Endothelial cell of umbilical vein (primary cell): ENCODE measurements at places on chromosomes 6 and 20. TPM values are rescaled to one million over a fixed set of nuclear protein-coding genes. Genes with fewer than 3 reads are reported as not detected.

GRCh38 chr20:49237531-49237930 lies 18.3 kb downstream of the DDX27 start:
- H3K27me3 ChIP-seq = no peaks in the 10 kb centered on the region
- H3K4me3 ChIP-seq = no peak overlapping the region
- peaks cover 42% of the 10 kb centered on the region for H3K36me3 ChIP-seq

GRCh38 chr20:10443936-10444335 lies 8.8 kb downstream of the SLX4IP start:
- H3K27ac ChIP-seq = no peak overlapping the region
- no peaks in the 10 kb centered on the region for H3K36me3 ChIP-seq
- no peaks in the 10 kb centered on the region for H3K27me3 ChIP-seq
- no peaks in the 10 kb centered on the region for H3K4me1 ChIP-seq

DNA sequence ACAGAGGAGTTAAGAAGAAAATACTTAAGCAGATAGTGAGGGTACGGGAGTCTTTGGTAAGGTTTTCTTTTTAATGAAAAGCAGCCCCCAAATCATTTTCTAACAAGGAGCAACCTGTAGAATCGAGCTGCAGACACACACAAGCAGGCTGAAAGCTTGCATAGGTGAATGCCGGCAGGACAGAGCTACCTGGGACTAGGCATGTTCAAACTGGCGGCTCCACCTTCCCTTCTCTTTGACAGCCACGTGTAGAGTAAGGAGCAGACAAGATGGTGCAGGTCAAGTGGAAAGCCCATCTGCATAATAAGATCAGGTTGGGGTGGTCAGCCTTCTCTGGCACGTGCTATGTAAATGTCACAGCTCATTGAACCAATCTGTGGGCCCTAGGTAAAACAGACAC lies 1292.4 kb downstream of the EPHA7 start:
- H3K36me3 ChIP-seq = no peaks in the 10 kb centered on the region
- H3K4me3 ChIP-seq = no peak overlapping the region
- no peaks in the 10 kb centered on the region for H3K27me3 ChIP-seq
- H3K27ac ChIP-seq = no peak overlapping the region

- no peak for DNase-seq
- H3K36me3 ChIP-seq = no peaks in the 10 kb centered on the region
- no peak overlapping the region for H3K4me3 ChIP-seq
- no peaks in the 10 kb centered on the region for H3K27me3 ChIP-seq
These were observed 35.0 kb upstream of the ENTPD6 start for GRCh38 chr20:25160467-25160866.

DNA sequence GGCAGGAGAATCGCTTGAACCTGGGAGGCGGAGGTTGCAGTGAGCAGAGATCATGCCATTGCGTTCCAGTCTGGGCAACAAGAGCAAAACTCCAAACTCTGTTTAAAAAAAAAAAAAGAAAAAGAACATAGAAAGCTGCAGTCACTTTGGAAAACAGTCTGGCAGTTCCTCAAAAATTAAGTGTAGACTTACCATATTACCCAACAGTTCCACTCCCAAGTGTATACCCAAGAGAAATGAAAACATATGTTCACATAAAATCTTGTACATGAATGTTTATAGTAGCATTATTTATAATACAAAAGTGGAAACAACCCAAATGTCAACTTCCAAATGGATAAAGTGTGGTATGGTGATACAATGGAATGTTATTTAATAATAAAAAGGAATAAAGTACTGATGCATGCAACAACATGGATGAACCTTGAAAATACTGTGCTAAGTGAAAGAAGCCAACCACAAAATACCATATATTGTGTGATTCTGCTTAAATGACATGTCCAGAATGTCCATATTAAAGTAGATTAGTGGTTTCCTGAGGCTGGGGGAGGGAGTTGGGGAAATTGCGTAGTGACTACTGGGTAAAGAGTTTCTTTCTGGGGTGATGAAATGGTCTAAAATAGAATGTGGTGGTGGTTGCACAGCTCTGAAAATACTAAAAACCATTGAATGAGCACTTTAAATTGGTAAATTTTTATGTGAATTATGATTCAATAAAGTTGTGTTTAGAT lies 62.9 kb downstream of the SUN5 start:
- no peak for DNase-seq
- H3K4me1 ChIP-seq = no peaks in the 10 kb centered on the region
- no peak overlapping the region for H3K27ac ChIP-seq
- peaks cover 8% of the 10 kb centered on the region for H3K27me3 ChIP-seq

Gene IL17A
- polyA plus RNA-seq = not detected in 2 replicates

Gene WFDC2
- 0.22 TPM in 1 of 2 replicates, not detected in the other for polyA plus RNA-seq

DNA sequence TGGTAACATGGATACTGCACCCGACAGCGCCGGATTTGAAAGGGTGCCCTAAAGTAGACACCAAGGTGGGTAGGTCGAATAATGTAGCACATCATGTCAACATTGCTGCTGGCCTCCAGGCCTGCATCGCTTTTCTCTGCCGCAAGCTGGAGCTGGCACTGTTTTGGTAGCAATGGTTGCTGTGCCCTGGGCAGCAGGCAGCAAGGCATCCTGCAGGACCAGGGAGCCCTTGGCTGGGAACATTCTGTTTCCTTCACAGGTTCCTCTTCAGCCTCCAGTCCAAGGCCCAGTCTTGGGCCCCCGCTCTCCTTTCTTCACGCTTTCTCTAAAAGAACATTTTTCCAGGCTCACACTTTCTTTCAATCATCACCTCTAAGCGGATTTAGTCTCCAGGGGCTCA lies 365.8 kb upstream of the JARID2 start:
- H3K36me3 ChIP-seq = no peaks in the 10 kb centered on the region
- no peak overlapping the region for H3K4me3 ChIP-seq
- DNase-seq = no peak
- H3K27ac ChIP-seq = peak overlapping the region; percentile 33

GRCh38 chr6:5365436-5366195 lies 104.3 kb downstream of the FARS2 start:
- no peak overlapping the region for H3K27ac ChIP-seq
- no peak overlapping the region for H3K4me3 ChIP-seq
- H3K27me3 ChIP-seq = no peaks in the 10 kb centered on the region
- H3K4me1 ChIP-seq = peaks cover 11% of the 10 kb centered on the region
- DNase-seq = no peak
- no peaks in the 10 kb centered on the region for H3K36me3 ChIP-seq

GRCh38 chr20:57568088-57568896 lies 7.4 kb downstream of the PCK1 start:
- no peaks in the 10 kb centered on the region for H3K4me1 ChIP-seq
- H3K27me3 ChIP-seq = no peaks in the 10 kb centered on the region
- no peak overlapping the region for H3K27ac ChIP-seq
- H3K4me3 ChIP-seq = no peak overlapping the region
- H3K36me3 ChIP-seq = no peaks in the 10 kb centered on the region
- no peak for DNase-seq

Gene KIF25
- not detected in 2 replicates for polyA plus RNA-seq

GRCh38 chr6:165019681-165020080 lies 289.7 kb downstream of the C6orf118 start:
- H3K27ac ChIP-seq = no peak overlapping the region
- H3K4me3 ChIP-seq = no peak overlapping the region

GRCh38 chr6:110746680-110747079 lies 68.6 kb downstream of the CDK19 start:
- H3K27me3 ChIP-seq = no peaks in the 10 kb centered on the region
- no peak for DNase-seq
- H3K27ac ChIP-seq = no peak overlapping the region

Gene CRISP3
- not detected in 2 replicates for polyA plus RNA-seq

DNA sequence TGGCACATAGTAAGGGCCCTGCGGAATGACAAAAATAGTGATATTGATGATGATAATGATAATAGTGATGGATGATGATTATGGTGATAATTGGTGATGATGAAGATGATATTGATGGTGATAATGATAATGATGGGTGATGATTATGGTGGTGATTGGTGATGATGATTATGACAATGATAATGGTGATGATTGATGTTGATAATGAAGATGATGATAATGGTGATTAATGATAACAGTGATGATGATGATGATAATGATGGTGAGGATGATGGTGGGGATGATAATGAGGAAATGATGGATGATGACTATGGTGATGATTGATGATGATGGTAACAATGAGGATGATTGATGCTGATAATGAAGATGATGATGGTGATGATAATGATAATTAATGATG lies 48.9 kb downstream of the EDN3 start:
- H3K36me3 ChIP-seq = no peaks in the 10 kb centered on the region
- H3K27me3 ChIP-seq = no peaks in the 10 kb centered on the region
- DNase-seq = no peak
- H3K4me1 ChIP-seq = no peaks in the 10 kb centered on the region
- no peak overlapping the region for H3K4me3 ChIP-seq

GRCh38 chr20:23043376-23043775 lies 6.1 kb downstream of the THBD start:
- no peak for DNase-seq
- H3K36me3 ChIP-seq = no peaks in the 10 kb centered on the region
- peaks cover 8% of the 10 kb centered on the region for H3K4me1 ChIP-seq
- H3K4me3 ChIP-seq = no peak overlapping the region
- no peak overlapping the region for H3K27ac ChIP-seq

- no peak for DNase-seq
- no peak overlapping the region for H3K27ac ChIP-seq
- no peaks in the 10 kb centered on the region for H3K4me1 ChIP-seq
These were observed 10.4 kb downstream of the SCML4 start for GRCh38 chr6:107813555-107814194.
